ENCODE measurements at places on chromosomes 5 and 9. TPM values are rescaled to one million over a fixed set of nuclear protein-coding genes. Genes with fewer than 3 reads are reported as not detected.

PRRX2 gene
- total RNA-seq = 0.57 TPM

GLRA1 gene
- total RNA-seq = not detected

PDLIM4 gene
- 0.21 TPM for total RNA-seq

ZNF354C gene
- total RNA-seq = 7.1 TPM

CDKN2A gene
- total RNA-seq = 1.6 TPM

DEPDC1B gene
- total RNA-seq = 34.2 TPM

All from activated CD4-positive, alpha-beta T cell treated with anti-CD3 and anti-CD28 coated beads for 36 hours (primary cell).